Activated CD4-positive, alpha-beta memory T cell treated with anti-CD3 and anti-CD28 coated beads for 36 hours (primary cell): ENCODE measurements at places on chromosomes 5 and 9. TPM values are rescaled to one million over a fixed set of nuclear protein-coding genes. Genes with fewer than 3 reads are reported as not detected.

GRCh38 chr5:127068493-127069214 is 4.6 kb downstream of the C5orf63 start:
- DNase-seq, result no peak

DNA sequence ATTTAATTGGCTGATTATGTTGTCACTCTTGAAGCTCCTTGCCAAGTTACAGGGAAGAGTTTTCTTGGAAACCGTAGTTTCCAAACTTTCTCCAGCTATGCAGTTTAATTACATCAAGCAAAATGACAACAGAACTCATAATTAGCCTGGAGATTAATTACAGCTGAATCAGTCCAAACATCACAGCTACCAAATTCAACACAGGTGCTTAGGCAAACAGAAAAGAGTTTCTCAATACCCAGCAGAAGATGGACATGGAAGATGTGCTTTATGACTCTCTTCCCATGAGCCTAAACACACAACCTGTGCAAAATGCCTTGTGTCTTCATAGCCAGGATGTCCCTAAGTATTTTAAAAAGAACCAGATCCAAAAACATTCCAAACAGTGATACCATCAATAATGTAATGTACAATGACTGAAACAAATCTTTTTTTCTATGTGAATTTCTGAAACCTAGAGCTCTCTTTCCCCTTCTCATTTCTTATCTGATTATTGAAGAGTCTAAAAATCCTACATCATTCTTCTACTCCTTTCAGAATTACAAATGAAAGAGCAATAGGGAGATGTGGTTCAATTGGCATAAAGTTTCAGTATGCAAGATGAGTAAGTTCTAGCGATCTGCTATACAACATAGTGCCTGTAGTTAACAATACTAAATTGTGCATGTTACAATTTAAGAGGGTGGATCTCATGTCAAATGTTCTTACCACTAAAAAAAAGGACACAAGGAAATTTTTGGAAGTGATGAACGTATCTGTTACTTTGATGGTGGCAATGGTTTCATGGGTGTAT is 124.3 kb downstream of the RASEF start:
- no peak for DNase-seq

DNA sequence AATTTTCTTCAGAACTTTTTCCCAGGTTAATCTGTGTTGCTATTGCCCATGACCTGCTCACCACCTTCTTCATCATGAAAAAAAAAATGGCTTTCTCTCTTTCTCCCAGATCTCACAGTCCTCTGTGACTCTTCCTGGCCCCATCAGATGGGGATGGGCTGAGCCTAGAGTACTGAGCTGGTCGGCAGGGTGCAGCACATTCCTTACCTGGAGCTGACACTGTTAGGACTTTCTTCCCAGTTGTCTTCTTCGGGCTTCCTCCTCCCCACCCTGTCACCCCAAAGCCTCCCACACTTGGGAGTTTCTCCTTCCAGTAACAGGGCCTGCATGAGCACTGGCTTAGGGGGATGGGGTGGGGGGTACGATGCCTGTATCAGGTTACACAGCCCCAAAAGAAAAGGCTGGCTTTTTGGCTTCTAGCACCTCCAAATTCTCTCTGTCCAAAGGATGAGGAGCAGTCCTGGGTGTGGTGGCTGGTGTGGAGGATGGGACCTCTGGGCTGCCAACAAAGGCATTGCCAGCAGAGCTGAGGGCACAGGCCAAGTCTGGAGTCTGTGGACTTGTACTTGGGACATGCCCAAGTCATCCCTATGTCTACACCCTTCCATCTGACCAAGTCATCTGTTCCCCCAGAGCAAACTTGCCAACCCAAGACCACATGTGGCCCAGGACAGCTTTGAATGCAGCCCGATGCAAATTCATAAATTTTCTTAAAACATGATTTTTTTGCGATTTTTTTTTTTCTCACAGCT is 68.0 kb upstream of the HSPA9 start:
- DNase-seq, result no peak

- DNase-seq, result no peak
Measured at GRCh38 chr9:94919376-94920098, 193.0 kb downstream of the AOPEP start.

DNA sequence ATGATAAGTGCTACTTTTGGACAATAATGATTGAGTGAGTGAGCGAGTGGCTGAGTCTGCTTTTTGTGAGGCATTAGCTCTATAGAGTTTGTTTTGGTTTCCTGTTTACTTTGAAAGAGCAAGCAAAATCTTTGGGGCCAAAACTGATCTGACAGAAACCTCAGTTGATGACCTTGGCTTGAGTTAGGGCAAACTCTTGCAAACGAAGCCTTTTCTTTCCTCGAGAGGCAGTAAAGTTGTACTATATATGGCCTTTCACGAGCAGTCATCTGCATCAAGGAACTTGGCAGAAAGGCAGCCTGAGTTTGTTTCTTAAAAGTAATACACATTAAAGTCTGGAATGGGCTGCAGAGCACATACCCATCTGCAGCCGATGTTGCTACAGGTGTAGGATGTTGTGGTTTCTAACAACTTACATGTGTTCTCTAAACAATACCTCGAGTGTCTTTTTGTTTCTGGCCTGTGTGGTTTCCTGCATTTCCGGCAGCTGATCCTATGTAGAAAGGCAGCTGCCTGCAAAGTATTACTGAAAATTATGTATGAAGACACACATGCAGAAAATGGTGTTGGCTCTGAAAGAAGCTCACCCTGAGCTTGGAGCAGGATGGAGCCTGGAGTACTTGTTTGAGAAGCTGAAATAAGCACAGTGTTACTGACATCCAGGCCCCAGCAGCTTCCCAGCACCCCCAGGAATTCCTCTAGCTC is 60.8 kb downstream of the FOXD1 start:
- peak; percentile 50 for DNase-seq

DNA sequence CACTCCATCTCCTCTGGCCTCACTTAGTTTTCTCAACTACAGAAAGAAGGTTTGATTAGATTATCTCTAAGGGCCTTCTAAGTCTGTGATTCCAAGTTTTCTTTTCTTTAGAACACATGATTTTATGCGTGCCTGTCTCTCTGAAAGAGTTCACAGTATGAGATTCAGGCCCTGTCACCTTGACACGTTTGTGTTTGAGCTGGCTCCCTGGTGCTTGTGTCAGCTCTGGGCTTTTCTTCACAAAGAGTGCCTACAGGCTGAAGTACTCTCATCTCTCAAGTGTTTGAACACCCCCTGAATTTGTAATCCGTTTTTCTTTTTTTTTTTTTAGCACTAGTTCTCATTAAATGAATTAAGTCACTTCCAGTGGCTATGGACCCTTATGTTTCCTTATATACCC is 306.9 kb upstream of the C9orf72 start:
- no peak for DNase-seq

- no peak for DNase-seq
Measured at GRCh38 chr5:122697191-122697590, 77.7 kb upstream of the SNX2 start.

- DNase-seq, result no peak
Measured at GRCh38 chr9:78644359-78644758, 347.4 kb downstream of the PSAT1 start.

GRCh38 chr5:110087829-110088228 is 398.1 kb downstream of the MAN2A1 start:
- no peak for DNase-seq

DNA sequence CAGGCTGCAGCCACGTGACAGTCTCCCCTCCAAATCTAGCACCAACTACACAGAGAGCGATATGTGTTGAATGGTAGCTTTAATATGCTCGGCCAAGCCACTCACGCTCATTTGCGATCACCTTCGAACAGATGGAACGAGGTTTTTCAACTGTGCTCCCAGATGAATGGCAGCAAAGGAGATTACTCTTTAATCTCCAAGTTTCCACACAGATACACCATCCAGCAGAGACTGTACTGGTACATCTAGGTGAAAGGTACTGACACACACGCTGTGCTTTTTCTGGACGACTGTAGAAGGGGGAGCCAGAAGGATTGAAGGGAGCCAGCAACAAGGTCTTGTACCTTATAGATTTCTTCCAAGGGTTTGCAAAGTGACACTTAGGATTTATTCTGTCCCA is 263.9 kb downstream of the NR3C1 start:
- no peak for DNase-seq

DNA sequence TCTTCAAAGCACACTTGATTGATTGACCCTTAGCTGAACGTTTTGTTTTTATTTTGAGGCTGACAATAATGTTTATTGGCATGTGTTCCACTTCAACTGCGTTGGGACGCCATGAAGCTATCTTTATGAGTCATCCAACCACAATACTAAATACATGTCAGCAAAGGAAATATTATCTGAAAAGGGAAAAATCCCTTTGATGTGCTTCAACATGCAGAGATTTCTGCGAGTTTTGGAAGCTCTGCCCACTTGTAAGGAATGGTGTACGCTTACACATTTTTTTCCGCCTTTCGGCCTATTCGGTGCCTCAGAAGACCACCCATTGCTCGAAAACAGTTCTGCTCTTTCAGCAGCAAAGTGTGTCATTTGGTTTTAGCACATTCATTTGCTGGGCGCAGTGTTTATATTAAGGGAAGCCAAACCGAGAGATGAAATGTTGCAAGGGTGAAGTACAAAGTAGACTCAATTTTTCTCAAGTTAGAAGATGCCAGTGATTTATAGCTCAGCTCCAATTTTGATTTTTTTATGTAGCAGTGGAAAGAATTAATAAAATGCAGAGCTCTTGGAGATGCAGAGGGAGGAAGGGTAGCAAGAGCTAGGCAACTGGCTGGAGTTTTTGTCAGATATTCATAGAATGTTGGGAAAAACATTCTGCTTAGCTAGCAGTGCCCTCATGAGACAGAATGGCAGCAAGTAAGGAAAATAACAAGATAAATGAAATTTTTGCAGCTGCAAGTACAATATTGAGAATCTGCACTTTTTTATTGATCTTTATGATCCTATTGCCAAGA is 68.9 kb downstream of the PRDM6 start:
- no peak for DNase-seq

DNA sequence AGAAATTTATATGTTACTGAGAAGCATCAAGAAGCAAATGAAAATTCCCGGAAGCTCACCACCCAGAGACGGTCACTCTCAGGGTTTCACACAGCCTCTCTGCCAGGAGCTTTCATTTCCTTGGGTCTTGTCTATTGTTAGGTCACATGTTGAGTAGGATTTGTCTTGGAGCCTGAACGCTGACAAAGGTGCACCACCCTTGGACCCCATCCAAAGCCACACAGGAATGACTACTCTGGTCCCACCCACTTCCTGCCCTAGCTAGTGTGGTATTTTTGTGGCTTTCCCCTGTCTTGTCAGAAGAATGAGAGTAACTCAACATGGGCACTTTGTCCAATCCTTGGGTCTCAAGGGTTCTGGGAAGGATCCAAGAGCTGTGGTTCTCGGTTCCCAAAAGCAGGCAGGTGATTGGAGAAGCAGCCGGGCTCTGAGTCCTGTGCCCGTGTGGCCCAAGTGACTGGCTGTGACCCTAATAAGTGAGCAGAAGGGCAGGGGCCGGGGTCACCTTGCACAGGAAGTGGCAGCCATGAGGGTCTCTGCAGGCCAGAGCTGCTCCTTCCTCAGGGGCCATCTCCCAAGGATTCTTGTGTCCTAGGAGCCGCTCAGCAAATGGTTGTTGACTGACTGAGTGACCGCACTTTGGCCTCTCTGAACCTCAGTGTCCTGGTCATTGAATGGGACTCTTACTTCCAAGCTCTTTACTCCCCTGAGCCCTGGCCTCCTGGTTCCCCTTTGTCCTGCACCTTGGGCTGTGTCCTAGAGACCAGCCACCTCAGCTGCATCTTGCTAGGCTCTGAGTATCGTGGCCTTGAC is 6.9 kb downstream of the FGD3 start:
- DNase-seq, result peak; percentile 94

- DNase-seq, result no peak
Measured at GRCh38 chr5:180214870-180215770, 6.1 kb upstream of the RASGEF1C start.

DNA sequence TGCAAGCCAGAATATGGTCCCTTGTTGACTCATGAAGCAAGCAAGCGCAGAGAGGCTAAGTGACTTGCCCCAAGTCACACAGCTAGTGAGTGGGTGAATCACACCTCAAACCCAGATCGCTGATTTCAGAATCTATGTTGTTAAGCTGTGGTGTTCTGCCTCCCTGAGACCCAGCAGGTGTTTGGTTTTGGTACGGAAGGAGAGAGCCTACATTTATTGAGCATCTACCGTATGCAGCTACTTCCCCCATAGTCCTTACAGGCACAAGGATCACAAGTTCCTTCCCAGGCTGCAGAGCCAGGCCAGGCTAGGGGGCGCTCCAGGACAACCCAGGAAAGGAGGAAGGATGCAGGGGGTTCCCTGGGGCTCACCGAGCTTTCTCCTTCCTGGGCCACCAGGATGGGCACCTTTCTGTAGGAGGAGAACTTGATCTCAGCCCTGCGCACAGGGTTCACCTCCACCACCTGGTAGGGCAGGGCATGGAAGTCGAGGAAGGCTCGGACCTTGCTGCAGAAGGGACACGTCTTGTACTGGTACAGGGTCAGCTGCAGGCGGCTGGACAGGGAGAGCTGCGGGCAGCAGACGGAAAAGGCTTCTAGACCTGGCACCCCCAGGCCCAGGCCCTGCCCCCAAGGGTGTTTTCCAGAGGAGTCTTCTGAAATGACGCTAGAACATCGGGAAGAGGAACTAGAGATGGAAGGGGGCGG is 2.5 kb downstream of the PTGES2 start:
- DNase-seq, result peak; percentile 74

DNA sequence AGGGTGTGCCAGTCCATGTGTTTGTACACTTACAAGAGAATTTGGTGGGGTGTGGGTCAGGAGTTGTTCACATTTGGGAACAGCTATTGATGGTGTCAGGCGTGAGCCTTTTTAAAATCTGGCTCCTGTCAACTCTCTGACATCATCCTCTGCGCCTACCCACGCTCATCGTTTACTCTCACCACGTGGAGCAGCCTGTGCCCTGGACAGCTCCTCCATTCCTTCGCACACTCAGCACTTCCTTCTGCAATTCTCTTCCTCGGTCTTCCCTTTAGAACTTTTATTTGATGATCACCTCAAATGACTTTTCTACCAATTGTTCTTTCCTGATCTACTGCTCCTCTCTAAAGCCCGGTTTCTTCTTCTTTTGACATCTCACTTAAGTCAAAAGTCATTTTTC is 42.1 kb upstream of the GNAQ start:
- no peak for DNase-seq

DNA sequence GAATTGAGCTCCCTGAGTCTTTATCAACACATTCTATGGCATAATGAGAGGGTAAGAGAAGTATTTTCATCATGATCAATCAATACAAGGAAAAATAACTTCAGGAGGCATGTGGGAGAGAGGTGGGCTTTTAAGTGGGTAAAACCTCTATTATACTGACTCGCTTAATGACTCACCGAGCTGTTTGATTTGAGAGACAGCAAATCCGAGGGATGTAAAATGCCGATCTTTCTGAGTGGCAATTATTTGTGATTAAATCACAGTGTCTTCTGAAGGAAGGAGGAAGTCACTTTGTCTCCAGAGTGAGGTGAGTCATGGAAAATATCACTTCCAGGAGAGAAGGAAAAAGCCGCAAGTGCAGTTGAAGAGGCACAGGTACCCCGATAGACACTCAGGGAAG is 320.4 kb downstream of the DRD1 start:
- no peak for DNase-seq

Gene OR13C9
- total RNA-seq, result not detected

Gene SPINK7
- total RNA-seq, result not detected

Gene SLC6A19
- total RNA-seq, result not detected

Gene AP3B1
- 36.5 TPM for total RNA-seq

Gene HACD4
- 1.9 TPM for total RNA-seq
